ENCODE measurements at places on chromosomes 13 and 19.

DNA sequence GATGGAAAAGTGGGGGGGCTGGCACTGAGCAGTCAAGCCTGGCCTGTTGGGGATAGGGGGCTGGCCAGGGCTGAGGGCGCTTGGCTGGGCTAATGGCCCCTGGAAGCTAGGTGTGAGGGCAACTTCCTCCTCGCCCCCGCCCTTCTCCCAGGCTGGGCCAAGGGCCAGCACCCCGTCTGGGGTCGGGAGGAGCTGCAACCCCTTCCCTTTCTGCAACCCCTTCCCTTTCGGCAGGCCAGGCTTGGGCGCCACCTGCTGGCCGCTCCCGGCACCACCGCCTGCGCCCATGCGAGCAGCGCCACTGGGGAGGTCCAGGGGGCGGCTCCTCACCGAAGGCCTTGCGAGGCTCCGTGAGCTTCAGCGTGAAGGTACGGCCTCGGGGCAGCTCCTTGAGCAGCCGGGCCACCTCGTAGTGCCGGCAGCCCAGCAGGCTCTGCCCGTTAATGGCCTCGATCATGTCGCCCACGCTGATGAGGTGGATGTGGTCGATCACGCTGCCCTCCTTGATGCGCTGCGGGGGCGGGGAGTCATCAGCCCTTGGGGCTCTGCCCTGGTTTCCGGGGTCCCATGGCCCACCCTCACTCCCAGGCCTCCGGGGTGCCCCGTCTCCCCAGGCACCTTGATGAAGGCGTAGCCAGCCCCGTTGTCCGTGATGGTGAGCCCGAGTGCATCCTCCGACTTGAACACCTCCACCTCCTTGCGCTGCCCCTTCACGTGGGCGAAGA is 5.0 kb upstream of the PTGER1 start:
- peak; percentile 87 for DNase-seq

- DNase-seq, result no peak
Observed at GRCh38 chr19:15995536-15995935, 46.7 kb downstream of the OR10H4 start.

GRCh38 chr19:53865918-53866864 is 1.5 kb upstream of the MYADM start:
- peak; percentile 70 for DNase-seq

- DNase-seq, result no peak
Observed at GRCh38 chr13:48125794-48126228, 30.9 kb upstream of the MED4 start.

- DNase-seq, result no peak
Observed at GRCh38 chr13:20738616-20739015, 35.1 kb downstream of the IL17D start.

All from 8988T (cell line).